ENCODE measurements at places on chromosomes 3 and 15.

GRCh38 chr3:26118165-26118564 lies 328.3 kb downstream of the OXSM start:
- DNase-seq = no peak

- no peak for DNase-seq
Measured at GRCh38 chr3:59245859-59246501, 196.2 kb upstream of the CFAP20DC start.

GRCh38 chr3:16349986-16350596 lies 85.1 kb downstream of the OXNAD1 start:
- DNase-seq = no peak

DNA sequence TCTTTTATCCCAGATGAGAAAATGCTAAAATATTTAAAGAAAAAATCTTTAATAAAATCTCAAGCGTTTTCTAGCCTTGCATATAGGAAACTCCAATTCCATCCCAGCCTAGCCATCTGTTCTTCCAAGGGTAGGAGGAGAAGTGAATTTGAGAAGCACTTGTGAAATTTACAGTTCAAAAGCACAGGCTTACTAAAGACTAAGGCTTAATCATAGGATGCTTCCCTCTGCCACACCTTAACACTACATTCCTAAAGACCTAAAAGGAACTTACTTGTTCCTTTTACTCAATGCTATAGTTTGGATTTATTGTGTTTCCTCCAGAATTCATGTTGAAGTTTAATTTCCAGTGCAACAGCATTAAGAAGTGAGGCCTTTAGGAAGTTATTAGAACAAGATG lies 764.8 kb upstream of the CADM2 start:
- DNase-seq = no peak

DNA sequence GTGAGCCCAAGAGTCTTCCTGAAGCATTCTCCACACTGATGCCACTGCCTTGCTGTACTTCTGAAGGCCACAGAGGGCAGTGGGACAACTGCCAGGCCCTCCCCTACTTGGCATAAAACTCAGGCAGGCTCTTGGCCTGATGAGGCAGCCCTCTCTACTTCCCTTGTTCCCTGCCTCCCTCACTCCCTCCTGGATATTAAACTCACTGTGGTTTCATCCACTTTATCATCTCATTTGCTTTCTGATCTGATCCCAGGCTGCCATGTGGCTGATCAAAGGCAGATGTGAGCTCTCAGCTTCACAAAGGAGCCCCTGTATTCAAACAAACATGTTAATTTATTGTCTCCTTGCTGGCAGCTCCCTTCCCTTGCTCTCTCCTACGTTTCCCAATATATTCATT lies 533.5 kb downstream of the IGSF11 start:
- DNase-seq = no peak

DNA sequence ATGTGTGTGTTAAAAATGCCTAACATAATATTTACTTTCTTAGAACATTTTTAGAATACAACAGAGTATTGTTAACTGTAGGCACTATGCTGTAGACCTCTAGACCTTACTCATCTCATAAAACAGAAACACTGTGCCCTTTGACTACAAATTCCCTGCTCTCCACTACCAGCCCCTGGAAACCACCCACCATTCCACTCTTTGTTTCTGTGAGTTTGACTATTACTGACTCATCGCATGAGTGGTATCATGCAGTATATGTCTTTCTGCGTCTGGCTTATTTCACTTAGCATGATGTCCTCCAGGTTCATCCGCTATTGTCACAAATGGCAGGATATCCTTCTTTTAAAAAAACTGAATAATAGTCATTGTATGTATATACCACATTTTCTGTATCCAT lies 216.7 kb upstream of the CFAP20DC start:
- DNase-seq = no peak

- no peak for DNase-seq
Measured at GRCh38 chr3:157021679-157022078, 138.3 kb downstream of the CCNL1 start.

- no peak for DNase-seq
Measured at GRCh38 chr3:149657321-149657925, 402 bp downstream of the WWTR1 start.

DNA sequence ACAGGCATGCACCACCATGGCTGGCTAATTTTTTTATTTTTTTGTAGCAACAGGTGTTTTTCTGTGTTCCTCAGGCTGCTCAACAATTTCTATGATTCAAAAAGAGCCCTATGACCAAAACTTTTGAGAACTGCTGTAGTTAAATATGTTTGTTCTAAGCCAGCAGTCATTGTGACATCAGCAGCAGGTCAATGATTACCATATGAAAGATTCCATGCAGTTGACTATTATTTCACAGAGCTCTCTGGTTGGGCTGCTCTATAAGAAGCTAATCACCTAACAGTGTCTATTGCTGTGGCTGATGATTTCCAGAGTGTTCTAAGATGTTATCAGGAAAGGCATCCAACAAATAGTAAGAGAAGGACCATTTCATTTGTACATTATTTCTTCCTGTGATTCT lies at the start of gene CCDC54:
Gene CCDC54 (plus strand): TSS at position 289 of the 400 bp plus-strand sequence. CDS start 149 bp downstream, outside the sequence.
- no peak for DNase-seq

- DNase-seq = no peak
Measured at GRCh38 chr3:176920766-176921160, 276.5 kb downstream of the TBL1XR1 start.

DNA sequence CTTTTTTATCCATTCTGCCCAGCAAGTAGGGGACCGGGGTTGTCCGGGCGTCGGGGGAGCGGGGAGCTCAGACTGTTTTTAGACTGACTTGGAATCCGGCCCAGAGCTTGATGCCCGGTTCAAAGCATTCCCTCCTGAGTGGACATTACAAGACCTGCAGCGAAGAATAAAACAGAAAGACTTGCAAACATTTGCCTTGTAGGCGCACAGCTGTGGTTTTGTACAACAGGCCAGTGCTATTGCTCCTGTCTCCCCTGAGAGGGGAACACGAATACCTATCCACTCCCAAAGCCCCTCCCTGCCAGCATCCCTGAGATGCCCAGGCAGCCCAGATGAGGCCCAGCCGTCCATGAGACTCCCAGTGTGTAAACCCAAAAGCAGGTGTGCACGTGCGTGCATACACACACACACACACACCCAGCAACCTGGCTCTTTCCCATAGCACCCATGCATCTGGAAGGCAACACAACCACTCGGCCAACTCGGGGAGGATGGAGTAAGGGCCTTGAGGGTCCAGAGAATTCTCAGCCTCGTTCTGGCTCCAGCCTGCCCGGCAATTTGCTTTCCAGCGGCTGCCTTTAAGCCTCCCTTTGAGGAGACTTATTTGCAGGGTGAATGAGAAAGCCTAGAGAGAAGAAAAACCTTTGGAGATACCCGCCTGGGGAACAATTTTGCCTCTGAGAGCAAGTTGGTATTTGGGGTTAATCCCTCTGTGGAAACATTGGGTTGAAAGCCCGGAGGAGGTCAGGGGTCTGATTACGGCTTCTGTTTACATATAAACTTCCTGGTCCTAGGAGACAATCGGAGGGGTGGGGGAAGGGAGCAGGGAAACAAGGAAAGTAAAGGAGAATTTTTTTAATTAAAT lies 161.0 kb upstream of the HES1 start:
- no peak for DNase-seq

GRCh38 chr3:181487236-181487978 lies 224.3 kb upstream of the SOX2 start:
- DNase-seq = no peak

GRCh38 chr3:178645503-178645902 lies 109.3 kb downstream of the KCNMB2 start:
- no peak for DNase-seq

- DNase-seq = no peak
Measured at GRCh38 chr15:53328341-53328740, 431.1 kb downstream of the WDR72 start.

DNA sequence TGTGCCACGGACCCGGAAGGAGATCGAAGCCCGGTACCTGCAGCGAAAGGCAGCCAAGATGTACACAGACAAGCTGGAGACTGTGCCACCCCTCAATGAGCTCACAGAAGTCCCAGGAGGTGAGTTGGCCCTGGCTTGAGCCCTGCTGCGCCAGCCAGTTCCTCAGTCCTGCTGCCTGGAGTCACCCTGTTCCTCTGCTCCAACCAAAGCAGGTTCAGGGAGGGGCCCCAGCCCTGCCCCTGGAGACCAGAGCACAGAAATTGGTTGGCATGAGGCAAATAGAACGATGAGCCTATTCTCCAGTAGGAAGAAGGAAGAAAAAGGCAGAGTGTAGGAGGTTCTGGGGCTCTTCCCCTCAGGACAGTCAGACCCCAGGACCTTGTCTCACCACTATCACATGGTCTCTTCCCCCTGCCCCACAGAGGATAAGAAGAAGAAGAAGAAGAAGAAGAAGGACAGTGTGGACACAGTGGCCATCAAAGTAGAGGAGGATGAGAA lies 8.0 kb downstream of the TMIE start:
- no peak for DNase-seq

GRCh38 chr3:19347671-19348070 lies 199.4 kb downstream of the KCNH8 start:
- no peak for DNase-seq

GRCh38 chr3:150333477-150333876 lies 74.6 kb upstream of the TSC22D2 start:
- DNase-seq = no peak

DNA sequence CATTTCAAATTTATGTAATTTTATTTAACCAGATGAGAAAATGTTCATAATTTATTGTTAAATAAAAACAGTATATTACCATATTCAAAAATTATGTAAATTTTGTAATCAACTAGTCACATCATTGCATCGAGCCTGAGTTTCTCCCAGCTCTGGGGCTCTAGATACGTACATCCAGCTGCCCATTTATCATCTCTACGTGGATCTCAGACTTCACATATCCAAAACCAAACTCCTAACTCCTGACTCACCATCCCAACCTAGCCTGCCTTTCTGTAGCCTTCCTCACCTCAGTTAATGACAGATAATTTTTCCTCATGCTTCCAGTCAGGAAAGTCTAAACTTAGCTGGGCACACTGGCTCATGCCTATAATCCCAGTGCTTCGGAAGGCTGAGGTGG lies 194.8 kb downstream of the SSR3 start:
- no peak for DNase-seq

GRCh38 chr3:32882189-32882588 lies 64.4 kb downstream of the TRIM71 start:
- no peak for DNase-seq

DNA sequence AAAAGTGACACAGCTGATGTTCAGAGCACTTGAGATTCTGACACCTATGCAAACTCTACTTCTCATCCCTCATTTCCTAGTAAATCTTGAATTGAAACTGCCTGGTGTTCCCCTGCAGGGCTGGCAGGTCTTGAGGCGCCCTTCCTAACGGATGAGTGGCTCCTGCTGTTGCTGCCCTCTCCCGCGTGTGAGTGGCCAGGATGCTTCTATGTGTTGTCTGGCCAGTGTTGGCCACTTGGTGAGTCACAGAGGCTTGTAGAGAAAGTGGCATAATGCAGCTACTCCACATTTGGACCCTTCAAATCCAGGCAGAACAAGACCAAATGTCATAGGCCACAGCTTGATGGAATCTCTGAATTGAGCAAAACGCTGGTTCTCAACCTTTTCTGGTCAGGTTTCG lies 63.6 kb downstream of the MOBP start:
- no peak for DNase-seq

DNA sequence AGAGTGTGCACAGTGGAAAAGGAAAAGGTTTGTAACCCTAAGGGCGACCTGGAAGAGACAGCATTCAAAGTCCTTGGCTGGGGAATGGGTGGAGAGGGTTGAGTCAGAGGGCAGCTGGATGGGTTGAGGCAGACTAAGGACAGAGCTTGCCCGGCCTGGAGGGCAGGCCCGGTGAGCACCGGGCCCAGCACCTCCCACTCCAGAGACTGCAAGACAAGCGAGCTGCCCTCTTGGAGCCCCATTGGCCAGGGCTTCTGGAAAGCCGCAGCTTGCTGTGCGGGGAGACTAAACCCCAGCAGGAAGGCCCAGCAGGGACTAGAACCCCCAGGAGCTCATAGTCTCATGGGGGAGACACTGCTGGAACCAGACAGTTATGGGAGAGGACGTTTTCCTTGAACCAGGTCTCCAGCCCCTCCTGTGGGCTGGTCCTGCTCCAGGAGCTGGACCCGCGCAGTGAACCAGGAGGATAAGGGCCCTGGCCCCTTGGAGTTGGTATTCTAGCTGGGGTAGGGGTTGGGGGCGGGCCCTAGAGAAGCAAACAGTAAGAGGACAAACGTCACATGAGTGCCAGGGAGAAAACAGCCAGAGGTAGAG lies 59.1 kb downstream of the RGMA start:
- no peak for DNase-seq

- no peak for DNase-seq
Measured at GRCh38 chr15:91892436-91892835, 38.9 kb downstream of the SLCO3A1 start.

DNA sequence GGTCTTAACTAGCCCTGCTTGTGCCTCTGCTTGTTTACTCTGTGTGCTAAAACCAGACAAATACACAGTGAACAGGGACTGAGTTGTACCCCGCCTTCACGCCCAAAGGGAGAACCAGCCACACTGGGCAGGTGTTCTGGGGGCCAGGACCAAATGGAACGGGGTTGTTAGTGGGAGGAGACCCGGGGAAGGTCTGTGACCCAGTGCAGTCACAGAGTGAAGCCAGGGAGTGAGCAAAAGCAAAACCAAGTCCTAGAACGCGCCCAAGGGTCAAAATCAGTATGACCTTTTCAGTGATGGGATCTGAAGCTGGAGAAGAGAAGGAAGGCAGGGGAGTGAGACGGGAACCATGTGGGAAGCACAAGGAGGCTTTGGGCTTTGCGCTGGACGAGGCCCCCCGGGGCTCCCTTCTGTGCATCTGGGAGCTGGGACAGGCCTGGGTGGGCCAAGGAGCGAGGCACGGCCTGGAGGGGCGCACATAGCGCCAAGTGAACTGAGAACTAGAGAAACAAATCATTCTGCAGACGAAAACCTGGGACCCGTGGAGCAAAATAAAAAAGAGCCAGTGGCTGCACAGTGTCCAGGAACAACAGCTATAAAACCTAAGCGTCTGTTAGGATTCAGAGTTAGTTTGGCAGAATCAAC lies 78.3 kb upstream of the ALDH1A3 start:
- DNase-seq = no peak

- no peak for DNase-seq
Measured at GRCh38 chr15:73732930-73733329, 20.2 kb downstream of the INSYN1 start.

GRCh38 chr3:197750396-197750831 lies 731 bp downstream of the FYTTD1 start:
- DNase-seq = peak; percentile 10

DNA sequence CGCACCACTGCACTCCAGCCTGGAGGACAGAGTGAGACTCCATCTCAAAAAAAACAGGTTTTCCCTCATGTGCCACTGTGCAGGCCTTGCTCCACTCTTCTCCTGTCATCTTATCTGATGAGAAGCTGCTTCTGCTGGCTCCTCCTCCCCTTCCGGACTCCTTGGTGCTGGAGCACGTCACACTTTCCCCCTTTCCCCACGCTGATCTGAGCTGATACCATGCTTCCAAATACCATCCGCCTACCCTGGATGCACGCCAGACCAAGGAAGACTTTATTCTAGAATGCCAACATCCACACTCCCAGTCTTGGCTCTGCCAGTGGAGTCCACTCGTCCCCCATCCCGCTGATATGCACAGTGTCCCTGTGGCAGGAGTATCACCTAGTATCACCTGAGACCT lies 31.3 kb downstream of the HOMER2 start:
- no peak for DNase-seq

GRCh38 chr3:62261121-62261520 lies 112.2 kb downstream of the FEZF2 start:
- no peak for DNase-seq

All from stimulated activated CD4-positive, alpha-beta T cell treated with anti-CD3 and anti-CD28 coated beads, Interleukin-1b, Interleukin-23, amount 100 ng/mL, for 24 hours (primary cell).